ENCODE measurements at places on chromosomes 1 and 21. TPM values are rescaled to one million over a fixed set of nuclear protein-coding genes. Genes with fewer than 3 reads are reported as not detected.

The HPDL gene
- not detected for total RNA-seq

The FTCD gene
- not detected for total RNA-seq

The CA14 gene
- 0.64 TPM for total RNA-seq

The ALX3 gene
- total RNA-seq: not detected

The SLC9A1 gene
- total RNA-seq: 18.1 TPM

The OR2AJ1 gene
- not detected for total RNA-seq

The HNRNPCL1 gene
- not detected for total RNA-seq

DNA sequence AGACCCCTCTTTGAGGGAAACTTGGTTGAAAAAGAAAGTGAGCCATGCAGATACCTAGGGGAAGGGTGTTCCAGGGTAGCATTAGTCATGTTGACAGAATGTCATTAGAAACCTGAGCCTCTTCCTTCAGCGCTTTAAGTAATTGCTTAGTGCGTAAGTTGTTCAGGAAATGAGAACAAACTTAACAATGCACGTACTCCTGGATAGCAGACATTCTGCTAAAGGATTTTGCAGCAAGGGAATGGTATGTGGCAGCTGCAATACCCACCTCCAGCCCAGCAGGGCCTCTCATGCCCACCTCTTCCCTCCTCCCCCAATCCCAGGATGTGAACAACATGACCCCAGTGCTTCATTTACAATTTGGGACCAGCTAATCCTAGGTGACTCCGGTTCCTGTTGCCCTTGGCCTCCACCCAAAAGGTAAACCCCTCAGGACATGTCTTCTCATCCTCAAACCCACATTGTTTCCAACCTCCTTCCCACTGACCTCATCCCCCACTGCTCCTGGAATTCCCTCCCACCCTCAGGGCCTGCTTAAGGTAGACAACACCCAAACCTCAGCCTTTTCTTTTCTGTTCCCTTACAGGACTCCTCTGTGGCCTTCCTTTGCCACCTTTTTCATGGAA lies 98.0 kb upstream of the BCAR3 start:
- DNase-seq: no peak

GRCh38 chr1:90959352-90960206 lies 62.3 kb downstream of the ZNF644 start:
- DNase-seq: no peak

DNA sequence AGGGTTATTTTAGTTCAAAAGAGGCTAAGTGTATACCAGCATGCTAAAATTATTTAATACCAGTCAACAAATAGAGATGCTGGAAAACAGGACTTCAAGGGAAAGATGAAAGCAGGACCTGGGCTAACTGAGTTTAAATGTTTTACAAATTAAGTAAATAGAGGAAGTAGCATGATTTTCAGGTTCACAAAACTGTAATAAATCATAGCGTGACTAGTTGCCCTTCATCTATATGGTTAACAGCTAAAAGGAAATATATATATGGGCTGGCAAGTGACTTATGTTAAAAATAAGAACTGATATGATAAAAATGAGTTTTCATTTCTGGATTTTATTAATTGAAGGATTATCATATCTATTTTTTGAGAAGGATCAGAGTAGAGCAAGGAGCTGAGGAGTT lies 25.6 kb downstream of the DPYD start:
- no peak for DNase-seq

DNA sequence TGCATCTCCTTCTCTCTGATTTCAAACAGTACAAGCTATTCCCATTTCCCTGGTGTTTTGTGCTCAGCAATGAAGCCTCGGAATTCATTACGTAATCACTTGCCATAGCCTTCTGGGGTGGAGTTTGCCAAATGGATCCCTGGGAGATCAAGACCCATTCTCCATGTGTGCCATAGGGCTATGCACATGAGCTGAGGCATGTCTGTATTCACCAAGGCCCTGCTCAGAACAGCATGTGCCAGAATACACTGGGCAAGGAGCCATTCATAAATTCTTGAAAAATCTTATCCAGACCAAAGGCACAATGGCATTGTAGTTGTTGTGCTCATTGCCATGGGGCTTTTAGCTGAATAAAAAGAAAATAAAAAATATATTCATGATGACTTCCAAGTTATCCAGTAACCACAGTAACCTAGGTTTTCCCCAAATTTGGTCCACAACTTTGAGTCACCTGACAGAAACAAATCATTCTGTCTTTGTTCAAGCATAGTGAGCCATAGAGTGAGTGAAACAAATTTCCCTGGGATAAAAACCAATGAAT lies 53.0 kb downstream of the CRB1 start:
- DNase-seq: no peak

- no peak for DNase-seq
Observed at GRCh38 chr1:117054068-117054467, 6.1 kb upstream of the TTF2 start.

DNA sequence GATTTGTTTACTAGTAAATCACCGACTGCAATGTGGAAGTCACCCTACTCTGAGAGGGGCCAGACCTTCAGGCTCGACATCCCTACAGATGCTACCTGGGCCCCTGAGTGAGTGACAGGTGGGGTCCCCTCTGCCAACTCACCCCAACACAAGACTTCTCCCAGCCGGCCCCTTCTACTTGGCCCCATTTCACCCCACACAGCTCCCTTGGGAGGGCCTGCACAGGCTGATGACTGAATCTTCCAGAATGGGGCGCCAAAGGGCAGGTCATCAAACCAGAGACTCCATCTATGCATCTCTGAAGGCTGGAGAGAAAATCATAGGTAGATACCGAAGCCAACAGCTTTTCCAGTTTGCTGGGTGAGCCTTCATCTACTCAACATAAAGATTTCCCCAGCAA lies 9.4 kb upstream of the S100A8 start:
- no peak for DNase-seq

- DNase-seq: no peak
Observed at GRCh38 chr1:89954401-89954800, 40.5 kb upstream of the ZNF326 start.

DNA sequence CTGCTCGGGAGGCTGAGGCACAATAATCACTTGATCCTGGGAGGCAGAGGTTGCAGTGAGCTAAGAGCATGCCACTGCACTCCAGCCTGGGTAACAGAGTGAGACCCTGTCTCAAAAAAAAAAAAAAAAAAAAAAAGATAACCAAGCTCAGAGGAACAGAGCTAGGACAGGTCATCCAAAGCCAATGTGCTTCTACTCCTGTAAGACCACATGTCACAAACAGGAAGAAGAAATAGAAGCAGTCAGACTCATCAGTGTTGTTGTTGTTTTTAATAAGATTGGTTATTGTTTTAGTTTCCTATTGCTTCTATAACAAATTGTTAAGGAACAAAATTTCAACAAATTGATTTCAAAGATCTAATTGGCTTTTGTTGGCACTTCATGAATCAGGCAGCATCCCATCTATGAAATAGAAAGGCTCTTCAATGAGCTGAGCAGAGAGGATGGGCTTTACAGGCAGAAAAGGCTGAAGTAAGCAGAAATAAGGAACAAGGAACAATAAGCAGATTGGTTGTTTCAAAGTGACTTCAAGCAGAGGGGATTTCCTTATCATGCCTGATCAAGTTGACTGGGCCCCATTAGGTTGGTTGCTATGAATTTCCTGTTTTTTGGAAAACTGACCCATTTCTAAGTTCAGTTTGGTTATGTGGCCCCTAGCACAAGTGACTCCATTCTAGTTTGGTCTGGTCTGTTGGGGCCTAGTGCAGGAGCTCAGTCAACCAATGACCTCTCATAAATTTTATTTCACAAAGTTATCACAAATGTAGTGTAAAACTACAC lies 6.0 kb upstream of the AKNAD1 start:
- no peak for DNase-seq

DNA sequence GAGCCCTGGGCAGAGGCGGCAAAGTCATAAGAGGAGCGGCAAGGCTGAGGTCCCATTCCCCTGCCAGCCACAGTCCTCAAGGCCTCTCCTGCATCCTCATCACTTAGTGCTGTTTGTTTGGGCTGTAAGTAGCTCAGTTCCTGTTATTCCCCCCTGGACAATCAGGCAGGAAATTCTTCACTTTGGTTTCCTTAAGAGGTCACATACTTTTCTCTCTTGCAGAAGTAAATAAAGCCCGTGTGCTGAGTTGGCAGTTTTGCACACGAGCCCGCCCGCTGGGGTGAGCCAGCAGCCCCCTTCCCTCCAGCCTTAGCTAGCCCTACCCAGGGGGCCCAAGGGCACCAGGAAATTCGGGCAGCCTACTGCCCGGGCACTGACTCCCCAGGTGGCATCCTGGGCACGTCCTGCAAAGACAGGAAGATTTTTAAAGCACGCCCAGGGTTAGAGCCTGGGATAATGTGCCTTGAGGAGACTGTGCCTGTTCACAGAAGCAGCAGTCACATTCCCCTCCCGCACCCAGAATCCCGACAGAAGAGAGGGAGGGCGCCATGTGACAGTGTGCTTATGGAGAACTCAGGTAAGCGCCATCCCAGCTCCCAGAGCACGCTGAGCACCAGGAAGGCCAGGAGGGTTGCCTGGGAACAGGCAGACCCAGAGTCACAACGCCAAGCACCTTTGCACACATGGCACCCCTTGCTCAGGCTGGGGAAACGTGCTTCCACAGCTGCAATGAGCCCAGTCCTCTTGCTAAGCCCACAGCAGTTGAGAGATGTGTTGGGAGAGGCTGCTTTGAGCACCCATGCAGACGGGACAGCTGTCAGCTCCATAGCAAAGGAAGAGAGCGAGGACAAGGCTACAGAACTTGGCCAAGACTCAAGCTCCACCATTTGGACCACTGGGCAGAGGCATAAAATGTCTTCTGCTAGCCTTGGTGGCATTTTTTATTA lies 144.5 kb upstream of the TMEM51 start:
- DNase-seq: no peak

All from upper lobe of left lung (tissue), 6 donors.